Cardiac fibroblast (primary cell): ENCODE measurements at places on chromosomes 12 and 14.
A peak's percentile ranks its signal among the peaks of the same experiment; 100 is the strongest.

- DNase-seq, result peak; percentile 45
Measured at GRCh38 chr12:45663455-45663854, 66.1 kb upstream of the ARID2 start.

GRCh38 chr14:56172571-56172971 is 54.4 kb downstream of the PELI2 start:
- peak; percentile 67 for DNase-seq

GRCh38 chr12:99043319-99043914 is 398.3 kb downstream of the APAF1 start:
- DNase-seq, result peak; percentile 77

DNA sequence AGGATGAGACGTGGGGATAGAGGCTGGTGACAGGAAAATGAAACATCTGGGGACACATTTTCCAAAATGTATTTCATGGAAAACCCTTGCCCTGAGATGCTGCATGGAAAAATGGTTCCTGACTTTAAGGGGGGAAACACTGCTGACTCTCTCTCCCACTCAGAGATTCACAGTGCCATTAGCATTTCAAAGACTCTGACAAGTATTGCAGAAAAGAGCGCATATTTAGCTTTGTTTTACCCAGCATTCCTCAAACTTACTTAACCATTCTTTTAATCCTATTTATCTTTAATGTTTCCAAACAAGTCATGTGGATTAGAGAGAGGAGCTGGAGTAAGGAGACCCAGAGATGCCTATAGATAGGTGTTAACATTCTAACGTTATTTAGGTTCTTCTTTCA is 141.8 kb upstream of the DYRK2 start:
- no peak for DNase-seq

- peak; percentile 59 for DNase-seq
Measured at GRCh38 chr12:40137252-40137651, 31.4 kb upstream of the SLC2A13 start.

GRCh38 chr12:28574746-28575592 is 384.7 kb downstream of the CCDC91 start:
- no peak for DNase-seq

DNA sequence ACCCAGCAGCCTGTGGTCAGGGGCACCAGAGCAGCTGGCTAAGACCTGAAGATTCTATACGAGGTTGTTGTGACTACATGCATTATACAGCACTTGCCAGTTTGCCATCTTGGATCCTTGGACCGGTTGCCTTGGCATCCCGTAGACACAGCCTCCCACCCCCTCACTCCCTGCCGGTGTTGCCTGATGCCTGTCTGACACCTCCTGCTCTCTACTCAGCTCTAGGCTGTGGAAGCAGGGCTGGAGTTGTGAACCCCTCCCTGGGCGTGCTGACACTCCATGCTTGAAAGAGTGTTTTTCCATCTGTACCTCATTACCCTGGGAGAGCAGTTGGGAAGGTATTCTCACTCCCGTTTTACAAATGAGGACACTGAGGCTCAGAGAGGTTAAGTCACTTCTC is 2.5 kb downstream of the CHGA start:
- DNase-seq, result no peak

DNA sequence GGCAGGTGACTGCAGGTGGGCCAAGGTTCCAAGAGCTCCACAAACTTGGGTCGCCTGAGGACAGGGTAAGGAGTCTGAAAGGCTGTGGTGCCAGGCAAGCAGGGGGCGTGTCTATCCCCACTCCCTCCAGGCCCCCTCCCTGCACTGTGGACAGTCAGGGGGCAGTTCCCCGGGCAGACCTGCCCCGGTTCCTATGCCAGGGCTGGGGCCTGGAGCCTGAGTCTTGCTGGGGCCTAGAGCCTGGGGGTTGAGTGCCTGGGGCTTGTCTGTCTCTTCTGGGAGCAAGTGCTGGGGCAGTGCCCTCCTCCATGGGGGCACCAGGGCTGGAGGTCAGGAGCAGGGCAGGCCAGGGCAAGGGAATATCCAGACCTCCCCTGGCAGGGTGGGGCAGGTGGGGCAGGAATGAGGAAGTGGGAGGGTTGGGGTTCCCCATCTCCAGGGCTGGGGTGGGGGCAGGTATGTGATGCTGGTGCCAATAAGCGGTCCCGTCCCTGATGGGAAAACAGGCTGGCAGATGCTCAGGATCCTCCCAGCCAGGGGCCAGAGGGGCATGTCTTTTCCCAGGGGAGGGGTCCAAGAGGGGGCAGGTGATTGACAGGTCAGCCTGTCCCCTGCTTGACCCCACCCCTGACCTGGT is 11.9 kb upstream of the TNFAIP2 start:
- no peak for DNase-seq

GRCh38 chr14:99754141-99755067 is 38.8 kb upstream of the EML1 start:
- DNase-seq, result peak; percentile 62

GRCh38 chr12:109185441-109185840 is 69.1 kb downstream of the ACACB start:
- DNase-seq, result no peak

- no peak for DNase-seq
Measured at GRCh38 chr12:50061171-50061570, 3.8 kb downstream of the ASIC1 start.

- no peak for DNase-seq
Measured at GRCh38 chr14:76006253-76006652, 20.7 kb downstream of the IFT43 start.

- no peak for DNase-seq
Measured at GRCh38 chr14:58738876-58739275, 101.1 kb downstream of the DACT1 start.

DNA sequence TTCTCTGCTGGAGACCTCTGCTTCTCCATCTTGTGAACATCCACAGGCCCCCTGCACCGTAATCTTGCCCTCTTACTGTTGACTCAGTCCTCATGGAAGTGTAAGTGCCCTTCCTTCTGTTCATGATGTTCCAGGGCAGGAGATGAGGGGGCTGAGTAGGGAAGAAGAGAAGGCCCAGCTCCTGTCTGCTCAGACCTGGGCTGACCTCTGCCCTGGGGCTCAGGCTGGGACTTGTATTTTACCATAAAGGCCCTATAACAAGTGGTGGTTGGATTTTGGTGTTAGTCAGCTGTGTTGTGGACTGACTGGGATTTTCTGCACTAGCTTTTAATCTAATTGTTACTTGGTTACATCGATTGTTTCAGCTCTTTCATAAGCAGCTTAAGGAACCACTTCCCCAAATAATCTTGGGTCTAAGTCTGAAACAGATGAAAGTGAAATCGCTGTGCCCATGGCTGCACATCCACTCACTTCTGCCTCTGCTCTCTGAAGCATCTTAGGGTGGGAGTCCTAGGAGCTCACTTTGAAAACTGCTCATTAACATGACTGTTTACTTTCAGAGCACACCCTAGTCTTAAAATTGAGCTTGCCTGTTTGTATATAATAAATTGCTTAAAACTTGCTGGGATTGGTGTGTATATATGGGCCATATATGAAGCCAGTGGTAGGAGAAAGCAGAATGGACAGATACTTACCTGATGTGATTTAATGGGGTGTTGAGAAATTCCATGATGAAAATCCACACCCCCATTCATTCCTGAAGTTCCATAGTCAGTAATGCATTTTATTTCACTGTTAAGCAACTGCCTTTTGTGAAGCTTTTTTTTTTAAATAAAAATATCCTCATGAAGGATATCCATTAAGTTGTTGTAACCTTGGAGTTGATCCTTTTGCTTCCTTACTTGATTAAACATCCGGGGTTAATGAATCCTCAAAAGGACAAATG is 17.7 kb downstream of the C12orf71 start:
- no peak for DNase-seq

DNA sequence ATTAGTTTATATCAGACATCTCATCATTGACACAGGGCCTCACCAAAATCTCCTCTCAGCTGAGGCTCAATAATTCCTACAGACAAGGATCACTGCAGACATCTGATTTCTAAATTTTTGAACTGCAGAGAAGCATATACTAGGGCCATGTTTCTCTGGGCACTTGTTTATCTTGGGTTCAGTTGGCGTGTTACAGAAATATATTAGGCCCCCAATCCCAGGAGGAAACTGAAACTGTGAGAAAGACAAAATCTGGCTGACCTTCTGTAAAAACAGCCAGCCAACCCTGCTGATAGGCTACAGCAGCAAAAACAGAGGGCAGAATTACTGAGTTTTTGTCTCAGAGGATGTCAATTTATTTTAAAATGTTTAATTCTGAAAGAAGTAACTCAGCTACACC is 634.6 kb downstream of the ETNK1 start:
- DNase-seq, result no peak

GRCh38 chr12:91763654-91764370 is 381.8 kb downstream of the BTG1 start:
- no peak for DNase-seq

DNA sequence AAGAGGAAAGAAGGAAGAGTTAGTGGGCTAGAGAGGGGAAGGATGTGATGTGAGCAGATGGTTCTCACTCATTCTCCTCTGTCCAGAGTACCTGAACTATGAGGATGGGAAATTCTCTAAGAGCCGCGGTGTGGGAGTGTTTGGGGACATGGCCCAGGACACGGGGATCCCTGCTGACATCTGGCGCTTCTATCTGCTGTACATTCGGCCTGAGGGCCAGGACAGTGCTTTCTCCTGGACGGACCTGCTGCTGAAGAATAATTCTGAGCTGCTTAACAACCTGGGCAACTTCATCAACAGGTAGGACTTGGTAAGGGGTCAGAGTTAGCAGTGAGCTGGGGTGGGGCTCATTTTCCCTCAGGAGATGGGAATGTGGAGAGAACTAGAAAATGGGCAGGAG is 7.6 kb downstream of the DDIT3 start:
- no peak for DNase-seq

GRCh38 chr14:30608533-30609006 is 13.5 kb upstream of the SCFD1 start:
- DNase-seq, result peak; percentile 66

DNA sequence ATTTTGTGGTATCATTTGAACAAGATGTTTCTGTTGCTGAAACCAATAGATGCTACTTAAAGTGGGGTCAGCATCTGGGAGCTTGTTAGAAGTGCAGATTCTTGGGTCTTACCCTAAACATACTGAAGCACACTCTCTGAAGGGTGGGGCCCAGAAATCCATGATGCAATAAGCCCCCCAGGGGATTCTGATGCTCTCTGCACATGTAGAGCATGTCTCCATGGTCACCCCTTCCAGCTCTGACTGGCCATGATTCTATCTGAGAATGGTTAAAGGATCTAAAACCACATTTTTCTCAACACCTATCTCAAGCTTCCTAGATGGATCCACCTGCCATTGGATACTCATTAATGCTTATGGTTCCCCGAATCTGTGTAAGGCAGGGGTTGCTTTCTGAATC is 20.4 kb downstream of the JDP2 start:
- peak; percentile 32 for DNase-seq

DNA sequence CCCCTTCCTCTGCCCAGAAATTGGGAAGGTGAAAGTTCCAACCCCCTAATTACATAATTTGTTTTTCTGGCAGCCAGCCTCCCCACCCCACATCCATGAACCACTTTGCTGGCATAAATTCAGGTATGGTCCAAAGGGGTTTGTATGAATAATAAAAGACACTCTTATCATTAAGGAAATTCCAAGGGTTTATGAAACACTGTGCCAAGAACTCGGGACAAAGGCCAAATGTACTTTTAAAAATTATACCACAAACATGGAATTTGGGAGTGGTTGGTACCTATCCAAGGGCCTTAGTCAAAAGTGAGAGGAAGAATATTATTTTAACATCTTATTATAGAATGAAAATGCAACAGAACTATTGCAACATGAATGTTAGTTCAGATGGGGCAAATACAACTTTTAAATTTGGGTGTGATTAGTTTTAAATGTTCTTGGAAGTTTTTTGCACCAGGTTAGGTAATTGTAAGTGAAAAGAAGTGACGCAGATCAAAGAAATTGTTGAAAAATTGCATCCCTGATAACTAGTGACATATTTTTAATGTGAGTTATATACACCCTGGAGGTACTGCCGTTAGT is 217.8 kb downstream of the TMEM117 start:
- peak; percentile 93 for DNase-seq

- peak; percentile 82 for DNase-seq
Measured at GRCh38 chr12:54216797-54217661, 28.2 kb upstream of the SMUG1 start.

DNA sequence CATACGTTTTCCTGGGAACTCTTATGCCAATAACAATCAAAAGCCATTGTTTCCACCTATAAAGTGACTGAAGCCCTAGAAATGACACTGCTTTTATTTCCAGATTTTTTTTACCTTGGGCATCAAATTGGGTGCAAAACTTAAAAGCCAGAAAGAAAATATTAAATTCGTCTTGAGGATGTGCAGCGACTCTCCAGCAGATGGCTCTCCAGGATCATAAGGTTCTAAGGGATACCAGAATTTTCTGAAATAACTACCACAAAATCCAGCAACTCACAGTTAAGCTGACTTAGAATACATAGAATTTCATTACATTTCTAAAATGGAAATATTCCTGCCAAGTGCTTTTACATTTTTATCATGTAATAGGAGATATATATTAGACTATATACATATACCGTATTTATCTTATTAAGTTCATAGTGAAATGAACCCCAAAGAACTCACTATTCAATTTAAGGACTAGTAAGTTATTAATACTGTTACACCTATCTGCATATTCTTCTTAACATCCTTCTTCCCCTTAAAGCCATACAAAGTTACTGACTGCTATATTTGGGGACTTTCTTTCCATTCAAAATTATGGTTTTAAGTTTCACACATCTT is 44.0 kb downstream of the ARMH4 start:
- DNase-seq, result peak; percentile 88

GRCh38 chr12:78164154-78164553 is 333.5 kb downstream of the NAV3 start:
- DNase-seq, result no peak
